ENCODE measurements at places on chromosomes 7 and 10.
A peak's percentile ranks its signal among the peaks of the same experiment; 100 is the strongest.

DNA sequence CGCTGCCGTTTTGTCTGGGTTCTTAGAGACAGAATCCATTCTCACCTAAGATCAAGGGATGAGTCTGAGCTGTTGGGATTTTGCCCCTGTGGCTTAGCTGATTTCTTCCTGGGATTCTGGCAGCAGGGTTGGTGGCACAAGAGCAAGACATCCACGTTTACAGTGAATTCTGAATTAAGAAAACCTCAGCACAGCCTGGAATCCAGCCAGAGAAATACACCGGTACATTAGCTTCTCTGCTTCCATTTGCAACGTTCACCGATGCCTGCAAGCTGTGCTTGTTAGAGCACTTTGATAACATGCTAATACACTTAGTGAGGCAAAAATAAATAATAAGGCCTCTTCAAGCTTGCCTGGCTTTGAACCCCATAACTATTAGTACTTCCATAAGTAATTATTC lies 569.8 kb downstream of the CALN1 start:
- H3K4me3 ChIP-seq = no peak overlapping the region
- H3K4me1 ChIP-seq = no peaks in the 10 kb centered on the region
- DNase-seq = peak; percentile 88
- peaks cover 2% of the 10 kb centered on the region for H3K27me3 ChIP-seq
- H3K27ac ChIP-seq = no peak overlapping the region

DNA sequence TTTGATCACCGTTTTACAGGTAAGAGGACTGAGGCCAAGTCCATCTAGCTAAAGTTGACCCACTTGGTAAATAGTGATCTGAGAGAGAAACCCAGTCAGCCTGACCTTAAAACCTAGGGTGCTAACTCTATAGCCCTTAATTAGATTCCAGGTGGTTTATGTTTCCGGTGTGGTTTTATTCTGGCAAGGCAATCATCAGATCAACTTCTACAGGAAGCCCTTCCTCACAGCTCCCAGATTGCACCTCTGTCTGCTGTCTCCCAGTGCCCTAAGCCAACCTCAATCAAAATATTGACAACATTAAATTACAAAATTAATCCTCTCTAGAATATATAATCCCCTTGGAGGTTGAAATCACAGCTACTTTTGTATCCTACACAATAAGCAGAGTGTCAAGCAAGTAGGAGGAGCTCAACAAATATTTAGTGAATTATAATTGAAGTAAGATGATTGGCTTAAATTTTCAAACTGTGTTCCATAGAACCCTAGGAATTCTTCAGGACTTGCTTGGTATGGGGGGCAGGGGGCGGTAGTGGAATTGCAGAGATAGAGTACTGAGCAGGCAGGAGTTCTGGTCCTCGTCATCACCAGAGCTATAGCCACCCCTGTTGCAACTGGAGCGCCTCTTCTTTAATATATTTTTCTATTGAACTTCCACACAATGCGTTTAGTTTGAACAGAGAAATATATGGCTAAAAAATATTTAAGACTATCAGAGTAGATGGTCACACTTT lies 692.8 kb upstream of the LRRN3 start:
- H3K27ac ChIP-seq = no peak overlapping the region
- H3K4me3 ChIP-seq = no peak overlapping the region
- H3K36me3 ChIP-seq = no peaks in the 10 kb centered on the region
- no peaks in the 10 kb centered on the region for H3K27me3 ChIP-seq

DNA sequence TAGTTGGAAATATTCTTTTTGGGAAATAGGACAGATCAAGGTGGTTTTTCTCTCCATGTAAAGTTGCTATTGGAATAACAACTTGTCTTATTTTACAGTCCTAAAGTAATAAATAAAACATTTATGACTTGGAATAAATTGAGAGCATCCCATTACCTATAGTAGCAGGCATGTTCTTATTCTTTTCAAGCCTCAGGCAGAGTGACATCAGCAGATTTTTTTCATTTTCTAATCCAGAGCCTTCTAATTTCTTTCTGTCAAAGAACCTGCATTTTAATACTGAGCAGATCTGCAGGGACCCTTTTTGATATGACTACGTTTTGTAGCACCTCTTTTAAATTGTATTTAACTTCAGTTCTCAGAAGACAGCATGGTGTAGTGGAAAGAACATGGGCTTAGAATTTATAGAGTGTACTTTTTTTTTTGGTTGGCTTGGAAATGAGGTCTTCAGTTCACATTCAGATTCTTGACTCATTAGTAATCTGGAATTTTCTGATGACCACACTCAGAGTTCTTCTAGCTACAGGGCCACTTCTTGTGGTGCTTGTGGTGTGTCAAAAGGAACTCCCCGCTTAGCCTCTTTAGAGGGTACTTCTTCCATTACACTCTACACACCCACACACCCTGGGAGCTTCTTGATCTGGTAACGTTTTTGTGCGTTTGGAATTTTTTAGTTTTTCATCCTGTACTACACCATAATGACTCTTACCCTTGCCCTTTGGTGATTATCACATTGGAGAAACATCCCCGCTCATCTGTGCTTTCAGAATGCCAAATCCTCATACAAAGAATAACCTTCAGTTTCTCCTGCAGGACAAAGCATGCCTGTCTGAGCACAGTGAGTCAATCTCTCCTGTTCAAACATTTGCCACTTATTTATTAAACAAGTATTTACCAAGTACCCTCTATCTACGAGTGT lies 34.6 kb downstream of the AGK start:
- H3K36me3 ChIP-seq = no peaks in the 10 kb centered on the region
- no peak overlapping the region for H3K27ac ChIP-seq
- H3K27me3 ChIP-seq = no peaks in the 10 kb centered on the region
- H3K4me1 ChIP-seq = no peaks in the 10 kb centered on the region
- no peak overlapping the region for H3K4me3 ChIP-seq

- DNase-seq = no peak
- H3K4me3 ChIP-seq = no peak within 1 kb of the TSS
Measured at GRCh38 chr10:5094265-5095205, at the start of gene AKR1C3. TSS of gene AKR1C3 (plus strand) at chr10:5094414. CDS start at chr10:5094445, 31 bp downstream.

DNA sequence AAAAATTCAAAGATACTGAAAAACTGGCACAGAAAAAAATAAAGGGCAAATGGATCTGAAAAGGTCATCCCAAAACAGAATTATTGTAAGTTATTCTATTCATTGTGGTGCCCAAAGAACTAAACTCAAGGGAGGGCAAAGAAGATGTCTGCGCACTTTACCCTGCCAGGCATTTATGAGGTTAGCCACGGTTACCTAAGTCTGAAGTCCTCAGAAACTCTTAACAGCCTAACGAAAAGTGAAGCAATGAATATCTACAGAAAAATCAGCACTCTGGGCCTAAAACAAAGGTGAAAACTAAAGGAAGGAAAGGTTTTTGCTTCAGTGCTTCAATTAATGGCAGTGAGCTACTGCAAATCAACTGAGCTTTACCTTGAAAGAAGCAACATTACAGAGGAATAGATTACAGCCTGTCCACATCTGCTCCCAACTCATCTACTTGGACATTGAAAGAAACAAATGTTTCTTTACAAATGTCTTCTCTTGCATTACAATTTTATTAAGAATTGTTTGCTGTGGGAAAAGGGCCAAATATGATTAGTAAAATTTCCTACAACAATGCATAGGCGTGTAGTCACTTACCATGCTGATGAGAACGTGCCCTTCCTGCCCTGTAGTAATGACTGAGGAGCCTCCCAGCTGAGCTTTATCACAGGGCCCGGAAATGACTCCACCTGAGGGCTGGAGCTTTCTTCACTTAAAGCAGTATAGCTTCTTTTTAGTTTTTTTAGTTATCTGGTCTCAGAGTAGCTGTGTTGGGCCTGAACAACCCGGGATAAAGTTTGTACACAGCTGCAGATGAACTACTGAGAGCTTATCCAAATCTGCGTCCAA lies at the start of gene TUBAL3:
Gene TUBAL3 (minus strand): TSS at position 621 of the 834 bp plus-strand sequence. CDS start 36 bp downstream, at position 585.
- H3K27me3 ChIP-seq = peaks cover 12% of the 10 kb centered on the region
- DNase-seq = no peak
- H3K4me1 ChIP-seq = peaks cover 2% of the 10 kb centered on the region

- no peaks in the 10 kb centered on the region for H3K4me1 ChIP-seq
- no peak overlapping the region for H3K27ac ChIP-seq
- DNase-seq = no peak
- no peaks in the 10 kb centered on the region for H3K36me3 ChIP-seq
Measured at GRCh38 chr10:50387732-50388073, 136.4 kb upstream of the ASAH2 start.

DNA sequence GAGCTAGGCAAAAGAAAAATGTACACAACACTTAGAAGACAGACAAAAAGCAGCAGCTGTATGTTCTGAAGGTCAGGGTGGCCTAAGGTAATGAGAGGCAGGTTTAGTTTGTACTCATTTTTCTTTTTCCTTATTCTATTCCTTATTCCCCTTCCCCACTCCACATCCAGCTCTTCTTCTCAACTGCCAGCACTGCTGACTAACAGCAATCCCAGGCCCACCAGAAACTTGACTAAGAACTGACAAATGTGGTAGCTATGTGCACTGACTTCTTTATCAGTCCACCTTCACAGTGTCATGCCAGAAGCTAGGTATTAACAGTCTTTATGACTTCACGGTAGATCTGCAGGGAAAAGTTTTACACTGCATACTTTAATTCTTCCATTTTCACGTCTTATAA lies 6.1 kb downstream of the COPG2 start:
- H3K36me3 ChIP-seq = peaks cover 15% of the 10 kb centered on the region
- no peak overlapping the region for H3K4me3 ChIP-seq
- DNase-seq = no peak
- H3K27ac ChIP-seq = no peak overlapping the region
- H3K27me3 ChIP-seq = no peaks in the 10 kb centered on the region

DNA sequence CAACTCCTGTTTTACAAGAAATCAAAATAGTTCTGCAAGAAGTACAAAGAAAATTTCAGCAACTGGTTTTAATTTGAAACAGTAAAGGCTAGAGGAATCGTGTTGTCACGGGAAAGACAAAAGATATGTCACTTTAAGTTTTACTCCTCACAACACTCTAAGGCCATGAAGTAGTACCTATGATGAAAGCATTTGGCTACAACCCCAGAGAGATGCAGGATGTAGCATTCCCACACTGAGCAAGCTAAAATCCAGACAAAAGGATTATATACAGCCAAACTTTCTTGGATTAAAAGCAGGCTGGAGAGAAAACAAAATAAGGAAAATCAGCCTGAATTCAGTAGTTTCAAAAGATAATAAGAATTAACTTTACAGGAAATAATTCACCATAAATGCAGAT lies 245.5 kb upstream of the STEAP1 start:
- H3K4me1 ChIP-seq = no peaks in the 10 kb centered on the region
- H3K4me3 ChIP-seq = no peak overlapping the region
- no peak for DNase-seq
- no peaks in the 10 kb centered on the region for H3K36me3 ChIP-seq
- no peaks in the 10 kb centered on the region for H3K27me3 ChIP-seq

- no peak for DNase-seq
- H3K36me3 ChIP-seq = no peaks in the 10 kb centered on the region
- peaks cover 18% of the 10 kb centered on the region for H3K4me1 ChIP-seq
Measured at GRCh38 chr10:99850767-99851340, 68.4 kb downstream of the ABCC2 start.

- peaks cover 2% of the 10 kb centered on the region for H3K27me3 ChIP-seq
- H3K4me1 ChIP-seq = peaks cover 10% of the 10 kb centered on the region
- no peak overlapping the region for H3K4me3 ChIP-seq
Measured at GRCh38 chr10:124127965-124128810, 34.8 kb upstream of the CHST15 start.

GRCh38 chr10:81042647-81043046 lies 504.9 kb downstream of the SH2D4B start:
- H3K36me3 ChIP-seq = no peaks in the 10 kb centered on the region
- H3K27ac ChIP-seq = no peak overlapping the region
- H3K27me3 ChIP-seq = no peaks in the 10 kb centered on the region
- H3K4me1 ChIP-seq = no peaks in the 10 kb centered on the region
- no peak for DNase-seq
- H3K4me3 ChIP-seq = no peak overlapping the region

DNA sequence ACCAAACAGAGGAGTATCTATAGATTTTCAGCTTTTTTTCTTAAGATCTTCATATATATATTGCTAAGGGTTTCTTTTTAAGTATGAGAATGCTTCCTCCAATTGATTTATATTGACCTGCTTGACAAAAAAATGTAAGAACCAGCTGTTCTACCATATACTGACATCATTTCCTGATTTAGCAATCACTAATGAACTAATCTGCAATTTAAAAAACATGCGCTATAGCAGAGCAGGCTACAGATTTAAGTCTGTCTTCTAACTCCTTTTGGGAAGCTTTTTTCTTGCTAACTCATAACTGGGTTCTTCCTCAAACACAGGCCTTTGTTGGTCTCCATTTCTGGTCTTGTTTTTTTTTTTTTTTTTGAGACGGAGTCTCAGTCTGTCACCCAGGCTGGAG lies 33.2 kb downstream of the ABCC2 start:
- DNase-seq = no peak
- H3K36me3 ChIP-seq = no peaks in the 10 kb centered on the region
- H3K4me1 ChIP-seq = no peaks in the 10 kb centered on the region

- no peak overlapping the region for H3K27ac ChIP-seq
- peak; percentile 38 for DNase-seq
- H3K4me1 ChIP-seq = peaks cover 18% of the 10 kb centered on the region
- H3K4me3 ChIP-seq = no peak overlapping the region
- H3K36me3 ChIP-seq = no peaks in the 10 kb centered on the region
Measured at GRCh38 chr7:26627891-26628341, 236.5 kb downstream of the SKAP2 start.

- no peak overlapping the region for H3K27ac ChIP-seq
- H3K4me1 ChIP-seq = no peaks in the 10 kb centered on the region
- no peaks in the 10 kb centered on the region for H3K27me3 ChIP-seq
- no peaks in the 10 kb centered on the region for H3K36me3 ChIP-seq
Measured at GRCh38 chr7:24229481-24230226, 54.3 kb upstream of the NPY start.

- H3K4me3 ChIP-seq = no peak overlapping the region
- H3K27me3 ChIP-seq = peaks cover 4% of the 10 kb centered on the region
- DNase-seq = no peak
- H3K36me3 ChIP-seq = no peaks in the 10 kb centered on the region
Measured at GRCh38 chr7:101718363-101719122, 89.4 kb upstream of the MYL10 start.

DNA sequence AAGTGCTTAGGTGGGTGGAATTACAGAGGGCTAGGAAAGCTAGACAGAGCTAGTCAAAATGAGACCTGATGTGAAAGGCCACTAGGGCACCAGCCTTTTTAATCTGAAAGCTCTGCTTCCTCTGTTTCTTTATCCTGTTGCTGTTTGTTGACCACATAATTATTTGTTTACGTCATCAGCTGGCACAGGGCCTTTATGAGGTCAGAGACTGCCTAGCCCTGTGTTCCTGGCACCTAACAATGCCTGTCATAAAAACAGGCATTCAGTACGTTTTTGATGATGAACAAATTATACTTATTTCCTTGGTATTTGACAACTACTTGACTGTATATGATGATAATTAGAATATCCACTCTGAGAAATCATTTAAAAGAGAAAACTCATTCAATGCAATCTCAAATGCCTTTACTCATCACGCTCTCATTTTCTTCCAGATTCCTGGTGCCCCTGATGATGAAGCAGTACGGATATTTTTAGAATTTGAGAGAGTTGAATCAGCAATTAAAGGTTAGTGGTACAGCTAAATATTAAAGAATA lies 26.0 kb downstream of the RBM17 start:
- H3K4me3 ChIP-seq = no peak overlapping the region
- H3K27ac ChIP-seq = no peak overlapping the region
- H3K27me3 ChIP-seq = no peaks in the 10 kb centered on the region
- no peak for DNase-seq
- H3K4me1 ChIP-seq = no peaks in the 10 kb centered on the region

- no peak overlapping the region for H3K27ac ChIP-seq
- H3K36me3 ChIP-seq = no peaks in the 10 kb centered on the region
- H3K4me1 ChIP-seq = no peaks in the 10 kb centered on the region
- H3K4me3 ChIP-seq = no peak overlapping the region
- no peak for DNase-seq
- H3K27me3 ChIP-seq = no peaks in the 10 kb centered on the region
Measured at GRCh38 chr7:9523579-9523978, 1090.2 kb downstream of the NXPH1 start.
